Epithelial cell of umbilical artery (primary cell): ENCODE measurements at places on chromosomes 5 and 9. TPM values are rescaled to one million over a fixed set of nuclear protein-coding genes. Genes with fewer than 3 reads are reported as not detected.

Gene SPRY4
- 6.1 and 6.5 TPM in 2 replicates for total RNA-seq

Gene HACD4
- total RNA-seq: 1.6 and 2.6 TPM in 2 replicates

Gene GABRA6
- total RNA-seq: not detected in 2 replicates

Gene BTNL3
- not detected in 2 replicates for total RNA-seq

Gene IFNA14
- total RNA-seq: not detected in 2 replicates

Gene NME5
- total RNA-seq: 0.65 and 1.1 TPM in 2 replicates

Gene TMEM167A
- total RNA-seq: 62.0 and 69.1 TPM in 2 replicates

Gene PCDHA9
- under 0.01 and 0.15 TPM in 2 replicates for total RNA-seq

Gene NOXA1
- total RNA-seq: 0.46 and 0.65 TPM in 2 replicates

Gene TMC1
- 1.6 and 3.2 TPM in 2 replicates for total RNA-seq

Gene RNF183
- not detected in 2 replicates for total RNA-seq

Gene SHC3
- 1.4 and 1.9 TPM in 2 replicates for total RNA-seq

Gene C9orf153
- under 0.01 TPM in 1 of 2 replicates, not detected in the other for total RNA-seq

Gene HAPLN1
- total RNA-seq: under 0.01 and 4.7 TPM in 2 replicates

Gene SPINK5
- 1.6 TPM in 1 of 2 replicates, not detected in the other for total RNA-seq

Gene CDH12
- total RNA-seq: under 0.01 TPM in 1 of 2 replicates, not detected in the other

Gene IFNW1
- not detected in 2 replicates for total RNA-seq

Gene PRELID2
- total RNA-seq: 25.0 and 39.8 TPM in 2 replicates

Gene ZNF883
- 0.32 and 0.76 TPM in 2 replicates for total RNA-seq

Gene SCGB3A1
- total RNA-seq: not detected in 2 replicates

Gene SLIT3
- total RNA-seq: under 0.01 and 0.46 TPM in 2 replicates

Gene PRDM12
- total RNA-seq: not detected in 2 replicates

Gene FBP2
- total RNA-seq: not detected in 2 replicates

Gene SEMA5A
- total RNA-seq: 0.15 and 0.32 TPM in 2 replicates

Gene LECT2
- not detected in 2 replicates for total RNA-seq
